ENCODE measurements at places on chromosomes 5 and 9. TPM values are rescaled to one million over a fixed set of nuclear protein-coding genes. Genes with fewer than 3 reads are reported as not detected.

GRCh38 chr5:100424787-100425186 is 110.4 kb upstream of the FAM174A start:
- no peak for DNase-seq

- no peak for DNase-seq
These were observed 411 bp upstream of the GABRG2 start for GRCh38 chr5:162067162-162067561.

DNA sequence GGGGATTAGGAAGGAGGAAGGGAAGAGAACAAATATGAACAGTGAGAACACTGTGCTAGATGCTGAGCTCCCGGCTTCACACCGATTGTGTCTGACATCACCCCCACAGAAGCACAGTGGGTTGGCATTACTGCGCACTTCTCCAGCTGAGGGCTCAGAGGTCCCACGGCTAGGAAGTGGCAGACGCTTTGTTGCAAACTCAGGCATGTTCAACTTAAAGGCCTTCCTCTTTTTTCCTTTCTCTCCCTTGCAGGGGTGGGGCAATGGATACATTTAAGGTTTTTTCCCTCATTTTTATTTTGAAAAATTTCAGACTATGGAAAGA is 15.5 kb upstream of the SHB start:
- no peak for DNase-seq

DNA sequence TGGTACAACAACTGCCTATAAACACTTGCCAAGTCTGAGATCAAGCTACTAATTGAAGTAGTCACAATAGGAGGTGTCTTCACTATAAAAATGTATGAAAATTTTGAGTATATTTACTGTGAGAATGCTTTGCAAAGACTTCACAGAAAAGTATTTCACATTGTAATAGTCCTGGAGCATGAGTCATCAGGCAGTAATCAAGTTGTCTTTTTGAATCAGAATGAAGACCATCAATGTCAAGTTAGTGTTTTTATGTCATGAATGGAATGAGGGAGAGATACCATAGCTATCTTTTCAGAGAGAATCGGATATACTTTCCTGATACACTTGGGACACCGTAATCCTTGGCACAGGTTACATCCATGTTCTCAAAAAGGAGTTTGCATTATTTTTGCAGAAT is 466.9 kb upstream of the ARRDC3 start:
- DNase-seq = no peak

DNA sequence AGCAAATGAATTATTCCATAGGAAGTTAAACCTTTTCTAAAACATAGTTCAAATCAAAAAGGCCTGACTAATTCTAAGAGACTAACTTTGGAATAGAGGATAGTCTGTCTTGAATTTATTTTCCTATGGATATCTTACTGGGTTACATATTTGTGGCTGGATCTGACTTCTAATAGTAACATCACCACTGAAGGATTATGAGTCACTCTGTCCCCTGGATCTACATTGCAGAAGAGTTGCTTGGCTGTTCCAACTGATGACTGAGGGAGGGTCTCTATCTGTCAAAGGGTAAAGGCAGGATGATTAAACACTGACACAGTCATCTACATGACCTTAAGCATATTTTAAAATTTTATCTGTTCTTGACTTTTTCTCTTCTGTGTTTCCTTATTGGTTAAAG is 119.6 kb upstream of the FST start:
- no peak for DNase-seq

- no peak for DNase-seq
These were observed 599.0 kb downstream of the CSNK1G3 start for GRCh38 chr5:124110942-124111341.

GRCh38 chr9:38138276-38138675 is 69.2 kb upstream of the SHB start:
- no peak for DNase-seq

- DNase-seq = no peak
These were observed 216.4 kb downstream of the CDH10 start for GRCh38 chr5:24428345-24428744.

DNA sequence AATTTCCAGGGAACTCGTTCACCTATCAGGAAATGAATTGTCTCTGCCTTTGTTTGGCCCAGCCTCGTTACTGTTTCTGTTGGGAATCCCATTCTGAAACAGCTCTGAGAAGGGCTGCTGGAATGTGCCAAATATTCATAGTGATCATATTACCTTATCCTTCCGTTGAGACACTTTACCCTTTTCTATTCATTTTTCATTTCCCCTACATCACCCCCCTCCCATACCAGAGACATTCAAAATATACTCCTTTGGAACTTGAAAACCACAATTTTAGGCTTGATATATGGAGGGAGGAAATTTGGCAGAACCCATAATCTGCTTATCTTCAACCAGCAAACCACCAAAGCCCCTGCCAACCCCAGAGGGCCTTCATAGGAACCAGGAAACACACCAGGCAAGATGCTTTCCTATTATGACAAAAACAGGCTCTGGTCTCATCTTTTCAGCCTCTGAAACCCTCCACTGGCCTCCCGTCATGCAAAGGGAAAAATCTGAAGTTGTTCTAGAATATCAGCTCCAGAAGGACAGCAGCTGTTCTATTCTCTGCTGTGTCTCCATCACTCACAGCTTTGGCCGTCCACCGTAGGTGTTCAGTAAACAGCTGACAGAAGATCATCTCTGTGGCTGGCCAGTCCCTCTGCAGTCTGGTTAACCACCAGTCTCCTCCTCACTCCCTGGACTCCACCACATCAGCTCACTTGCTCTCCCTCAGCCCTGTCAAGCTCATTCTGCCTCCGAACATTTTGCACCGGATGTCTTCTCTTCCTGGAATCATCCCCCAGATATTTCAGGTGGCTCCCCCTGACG is 217.2 kb upstream of the WWC1 start:
- no peak for DNase-seq

DNA sequence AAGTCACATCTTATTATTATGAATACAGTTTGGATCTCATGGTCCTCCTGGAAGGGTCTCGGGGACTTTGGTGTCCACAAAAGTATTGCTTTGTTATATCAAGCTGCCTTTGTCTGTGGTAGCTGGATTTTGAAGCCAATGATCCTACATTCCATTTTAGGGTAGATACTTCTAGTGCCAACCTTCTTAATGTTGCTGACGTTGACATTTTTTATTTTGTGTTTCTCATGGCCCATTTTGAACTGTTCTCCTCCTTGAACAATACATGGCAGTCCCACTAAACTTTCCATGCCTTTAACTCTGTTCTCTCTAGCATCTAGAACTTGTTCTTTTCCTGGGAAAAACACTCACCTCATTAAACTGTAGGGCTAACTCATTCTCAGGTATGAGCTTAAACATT is 425.8 kb downstream of the KCTD16 start:
- DNase-seq = no peak

DNA sequence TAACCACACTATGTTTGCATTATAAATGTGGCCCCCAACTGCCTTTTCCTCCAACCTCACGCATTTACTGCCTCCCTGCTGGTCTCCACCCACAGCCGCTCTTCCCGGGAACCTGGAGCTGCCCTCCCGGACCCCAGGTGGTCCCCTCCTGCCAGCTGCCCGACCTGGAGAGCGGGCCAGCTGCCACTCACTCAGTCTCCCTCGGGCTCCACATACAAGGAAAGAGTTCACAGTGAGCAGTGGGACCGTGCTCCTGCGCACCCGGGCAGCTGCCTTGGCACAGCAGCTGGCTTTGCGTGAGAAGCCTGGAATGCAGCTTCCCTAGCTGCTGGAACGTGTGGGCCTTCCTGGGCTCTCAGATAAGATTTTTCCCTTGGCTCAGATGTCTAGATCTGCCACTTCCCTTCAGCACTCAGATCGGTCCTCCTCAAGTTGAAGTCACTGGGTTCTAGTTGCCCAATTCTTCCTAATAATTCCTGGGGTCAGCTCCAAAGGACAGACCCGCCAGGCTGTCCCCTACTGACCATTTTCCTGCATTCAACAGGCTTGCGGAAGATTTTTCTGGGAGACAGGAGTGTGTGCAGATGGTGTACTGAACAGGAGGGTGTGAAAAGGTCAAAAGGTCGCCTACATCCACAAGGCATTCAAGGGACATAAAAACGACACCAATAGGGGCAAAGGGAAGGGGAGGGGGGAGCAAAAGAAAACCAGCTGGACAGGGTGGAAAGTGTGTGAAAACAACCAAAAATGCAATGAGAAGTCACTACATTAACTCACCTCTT is 69.1 kb downstream of the MYO10 start:
- no peak for DNase-seq

DNA sequence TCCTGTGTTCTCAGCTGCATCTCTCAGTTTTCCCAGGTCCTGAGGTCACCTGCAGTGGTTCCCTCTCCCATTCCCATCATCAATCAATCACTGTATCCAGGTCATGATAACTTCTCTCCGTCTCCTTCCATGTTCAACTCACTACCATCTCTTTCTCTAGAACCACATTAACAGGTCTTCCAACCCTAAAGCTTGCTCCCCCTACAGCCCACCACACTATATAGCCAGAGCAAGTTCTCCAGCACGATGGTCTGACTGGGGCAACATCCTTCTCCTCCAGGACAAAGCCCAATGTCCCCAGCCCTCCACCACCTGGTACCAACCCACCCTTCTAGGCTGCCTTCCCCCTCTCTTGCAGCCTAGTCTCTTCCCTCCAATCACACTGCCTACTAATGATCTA is 241.6 kb downstream of the CDK5RAP2 start:
- DNase-seq = no peak

- no peak for DNase-seq
These were observed 196.4 kb downstream of the NR3C1 start for GRCh38 chr5:143207058-143207457.

DNA sequence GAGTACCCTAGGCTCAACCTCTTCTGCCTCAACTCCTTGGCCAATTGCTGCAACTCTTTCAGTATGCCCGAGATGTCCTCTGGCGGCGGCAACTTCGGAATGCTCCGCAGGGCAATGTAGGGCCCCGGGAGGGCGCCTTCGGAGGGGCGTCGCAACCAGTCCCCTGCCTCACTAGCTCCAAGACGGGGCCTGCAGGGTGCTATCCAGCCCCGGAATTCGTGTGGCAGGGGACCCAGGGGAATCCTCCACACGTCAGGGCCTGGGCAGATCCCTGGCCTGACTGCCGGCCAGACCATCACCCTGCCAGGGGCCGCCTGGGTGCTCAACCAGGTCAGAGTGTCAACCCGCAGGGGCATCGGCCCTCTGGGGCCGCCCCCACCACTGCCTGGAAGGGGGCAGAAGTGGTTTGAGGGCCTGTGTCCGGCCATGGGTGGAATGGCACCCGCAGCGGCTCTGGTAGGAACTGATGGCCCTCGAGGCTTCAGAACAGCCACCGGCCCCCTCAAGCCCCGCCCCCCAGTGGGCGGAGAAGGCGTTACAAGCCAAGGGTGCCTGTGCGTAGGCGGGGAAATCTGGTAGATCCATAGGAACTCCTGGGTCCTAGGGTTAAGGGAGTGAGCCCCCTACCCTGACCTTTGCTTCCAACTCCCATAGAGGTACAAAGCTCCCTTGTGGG is at the start of gene POU5F2:
TSS of gene POU5F2 (minus strand) at position 465 of the 676 bp plus-strand sequence. CDS start at position 428, 37 bp downstream.
- DNase-seq = no peak

GRCh38 chr5:181241393-181241975 is 2.2 kb downstream of the RACK1 start:
- DNase-seq = peak; percentile 62

DNA sequence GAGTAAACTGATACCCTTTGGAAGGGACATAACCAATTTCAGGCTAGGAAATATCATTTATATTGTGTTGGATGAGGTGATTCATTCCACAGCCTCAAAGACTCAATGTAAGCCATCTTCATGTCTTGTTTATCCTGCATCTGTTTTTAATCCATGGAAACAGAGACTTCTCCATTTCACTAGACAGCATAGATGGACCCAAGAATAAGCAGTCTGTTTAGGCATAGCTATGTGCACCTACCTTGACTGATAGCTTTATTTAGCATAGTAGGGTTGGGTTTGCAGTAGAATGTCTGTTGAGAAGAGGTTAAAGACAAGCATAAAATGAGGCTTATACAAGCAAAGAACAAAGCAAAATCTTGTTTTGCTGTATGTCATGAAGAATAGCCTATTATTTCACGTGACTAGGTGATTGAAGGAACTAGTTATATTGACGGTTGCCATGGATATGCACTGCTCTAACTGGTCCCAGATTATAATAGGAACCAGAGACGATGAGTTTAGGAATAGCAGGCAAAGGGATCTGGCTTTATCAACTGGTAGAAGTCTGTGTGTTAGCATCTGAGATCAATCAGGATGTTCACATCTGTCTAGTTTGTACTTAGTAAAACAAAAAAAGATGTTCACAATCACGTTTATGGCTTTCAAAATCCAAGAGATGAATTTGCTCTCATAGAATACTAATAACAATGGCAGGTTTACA is 154.8 kb upstream of the KLF9 start:
- no peak for DNase-seq

GRCh38 chr9:88691811-88692210 is 156.8 kb downstream of the NXNL2 start:
- DNase-seq = no peak

- no peak for DNase-seq
These were observed 1.3 kb downstream of the PTRH1 start for GRCh38 chr9:127714020-127714750.

DNA sequence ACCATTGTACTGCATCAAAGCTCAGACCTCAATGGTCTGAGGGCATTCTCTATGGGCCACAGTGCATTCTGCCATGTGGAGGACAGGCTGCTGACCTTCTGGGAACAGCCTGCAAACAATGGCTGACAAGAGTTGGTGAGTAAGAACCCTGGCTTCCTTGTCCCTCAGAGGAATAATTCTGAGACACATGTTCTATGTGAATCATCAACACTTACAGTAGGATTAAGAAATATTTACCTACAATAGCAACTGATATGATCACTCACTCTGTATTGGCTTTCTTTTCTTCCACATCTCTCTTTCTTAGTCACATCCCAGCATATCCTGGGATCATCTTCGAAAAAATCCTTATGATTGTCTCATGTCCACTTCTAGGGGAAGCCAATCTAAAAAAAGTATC is 306.5 kb upstream of the ITGA1 start:
- DNase-seq = no peak

CENPP gene
- 1.8 TPM for total RNA-seq

HSPB3 gene
- total RNA-seq = not detected

Measured in glomerular endothelial cell (primary cell).